ENCODE measurements at places on chromosomes 7 and 10.
A peak's percentile ranks its signal among the peaks of the same experiment; 100 is the strongest.

- DNase-seq = no peak
Measured at GRCh38 chr10:95476469-95477174, 84.5 kb downstream of the SORBS1 start.

DNA sequence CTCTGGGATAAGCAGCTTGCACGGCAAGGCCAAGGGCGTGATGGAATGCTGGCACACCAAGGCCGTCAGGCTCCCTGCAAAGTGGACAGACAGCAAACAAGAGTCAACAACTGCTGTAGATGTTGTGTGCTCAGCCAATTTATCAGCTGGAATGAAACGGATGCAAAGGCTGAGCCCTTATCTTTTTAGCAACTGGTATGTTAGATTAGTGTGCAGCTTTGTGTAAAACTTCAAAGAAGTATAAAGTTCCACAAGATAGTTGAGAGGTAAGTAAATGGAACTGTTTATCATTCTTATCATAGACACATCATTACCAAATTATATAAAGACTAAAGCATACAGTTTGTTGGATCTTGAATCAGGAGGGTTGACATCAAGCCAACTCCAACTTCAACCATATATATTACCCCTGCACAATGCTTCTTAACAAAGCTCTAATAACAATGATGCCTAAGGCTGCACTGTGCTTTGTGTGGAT, 289.0 kb downstream of the TNS3 start:
- no peak for DNase-seq

- DNase-seq = no peak
Measured at GRCh38 chr10:11609492-11610093, 1.9 kb downstream of the USP6NL start.

GRCh38 chr7:48933549-48934085, 9.3 kb downstream of the CDC14C start:
- no peak for DNase-seq

DNA sequence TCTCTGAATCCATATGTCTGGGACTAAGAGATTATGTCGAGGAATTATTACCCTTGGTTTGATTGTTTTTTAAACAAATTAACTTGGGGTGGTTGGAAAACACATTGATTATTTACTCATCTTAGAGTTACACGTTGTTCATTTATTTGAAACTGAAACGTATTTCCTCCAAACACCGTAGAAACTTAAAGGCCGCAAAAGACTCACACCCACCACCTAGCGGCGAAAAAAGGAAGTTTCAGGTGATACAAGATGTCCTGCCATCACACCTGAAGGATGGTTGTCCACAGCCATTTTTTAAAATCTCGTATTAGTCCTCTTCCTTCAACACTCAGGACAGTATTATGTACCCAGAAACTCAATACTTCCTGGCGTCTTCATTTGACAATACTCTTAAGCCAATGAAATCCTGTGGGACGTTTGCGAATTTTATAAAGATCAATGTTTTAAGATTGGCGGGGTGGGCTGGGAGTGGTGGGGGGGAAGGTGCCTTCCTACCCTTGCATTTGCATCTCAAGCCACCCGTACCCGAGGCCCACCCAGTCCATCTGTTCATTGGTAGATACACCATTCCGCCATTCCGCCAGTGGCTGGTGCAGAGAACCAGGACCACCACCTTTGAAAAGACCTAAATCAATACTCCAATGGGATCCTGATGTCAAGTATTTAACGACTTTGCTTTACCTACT, 1.4 kb upstream of the LCOR start:
- peak; percentile 79 for DNase-seq

GRCh38 chr10:63605197-63605967, 84.2 kb downstream of the REEP3 start:
- no peak for DNase-seq

GRCh38 chr7:3397324-3397723, 96.3 kb downstream of the SDK1 start:
- no peak for DNase-seq

DNA sequence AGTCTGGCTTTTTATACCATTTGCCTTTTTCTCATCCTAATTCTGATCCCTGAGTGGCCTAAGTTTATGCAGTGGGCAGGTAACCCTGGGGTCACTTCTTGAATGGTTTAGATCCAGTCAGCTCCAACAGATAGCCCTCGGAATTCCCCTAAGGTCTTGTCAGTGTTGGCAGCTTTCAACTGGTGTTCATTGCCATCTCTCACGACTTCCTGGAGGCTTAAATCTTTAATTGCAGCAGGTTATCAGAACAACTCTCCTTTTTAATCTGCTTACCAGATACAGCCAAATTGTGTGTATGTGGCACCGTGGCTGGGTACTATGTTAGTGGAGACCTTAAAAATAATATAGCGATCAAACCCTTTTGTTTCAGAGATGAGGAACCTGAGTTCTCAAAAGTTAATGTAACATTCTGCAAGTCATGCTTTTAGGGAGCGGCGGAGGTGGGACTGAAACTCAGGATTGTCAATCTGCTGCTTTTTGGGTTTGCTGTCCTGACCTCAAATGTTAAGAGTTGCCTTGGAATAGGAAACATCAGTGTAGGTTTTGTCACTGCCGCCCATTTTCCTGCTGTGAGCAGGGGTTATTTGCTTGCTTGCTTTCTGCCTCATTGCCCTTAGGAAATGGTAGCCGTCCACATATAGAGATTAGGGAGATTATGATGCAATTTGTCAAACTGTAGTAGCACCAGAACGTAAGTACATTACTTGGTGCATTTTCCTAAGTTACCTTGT, 818 bp downstream of the DLD start:
- DNase-seq = no peak

- no peak for DNase-seq
Measured at GRCh38 chr7:51080216-51080615, 236.4 kb downstream of the COBL start.

GRCh38 chr10:106772957-106773356, 391.5 kb downstream of the SORCS1 start:
- no peak for DNase-seq

GRCh38 chr7:33921216-33921938, 16.0 kb downstream of the BMPER start:
- no peak for DNase-seq

GRCh38 chr10:64210211-64210610, 689.0 kb downstream of the REEP3 start:
- no peak for DNase-seq

DNA sequence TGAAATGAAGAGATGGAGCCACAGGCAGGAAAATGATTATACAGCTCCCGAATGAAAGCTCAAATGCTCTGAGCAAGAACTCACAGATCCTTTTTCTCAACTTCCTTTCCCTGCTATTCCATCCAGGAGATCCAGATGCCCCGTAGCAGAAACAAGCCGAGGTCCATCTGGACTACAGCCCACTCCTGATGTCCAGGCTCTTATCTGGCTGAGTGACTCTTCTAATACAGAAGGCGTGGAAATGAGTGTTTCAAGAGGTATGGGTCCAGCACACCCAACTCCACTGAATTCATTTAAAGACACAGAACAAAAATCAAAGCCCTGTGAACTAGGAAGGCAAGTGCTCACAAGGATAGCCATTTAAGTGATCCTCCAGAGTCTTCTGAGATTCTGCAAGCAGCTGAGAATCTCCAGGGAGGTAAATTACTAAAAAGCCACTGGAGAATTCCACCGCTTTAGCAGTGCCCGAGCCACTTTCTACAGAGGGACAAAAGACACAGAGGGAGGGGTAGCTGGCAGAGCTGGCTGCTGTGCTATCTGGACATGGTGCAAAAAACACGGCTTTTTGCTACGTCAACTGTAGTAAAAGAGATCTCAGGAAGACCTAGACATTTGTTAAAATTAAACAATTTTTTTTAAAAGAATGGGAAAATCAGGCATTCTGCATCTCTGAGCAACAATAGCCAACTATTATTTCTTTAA, 24.5 kb downstream of the FAM171A1 start:
- no peak for DNase-seq

DNA sequence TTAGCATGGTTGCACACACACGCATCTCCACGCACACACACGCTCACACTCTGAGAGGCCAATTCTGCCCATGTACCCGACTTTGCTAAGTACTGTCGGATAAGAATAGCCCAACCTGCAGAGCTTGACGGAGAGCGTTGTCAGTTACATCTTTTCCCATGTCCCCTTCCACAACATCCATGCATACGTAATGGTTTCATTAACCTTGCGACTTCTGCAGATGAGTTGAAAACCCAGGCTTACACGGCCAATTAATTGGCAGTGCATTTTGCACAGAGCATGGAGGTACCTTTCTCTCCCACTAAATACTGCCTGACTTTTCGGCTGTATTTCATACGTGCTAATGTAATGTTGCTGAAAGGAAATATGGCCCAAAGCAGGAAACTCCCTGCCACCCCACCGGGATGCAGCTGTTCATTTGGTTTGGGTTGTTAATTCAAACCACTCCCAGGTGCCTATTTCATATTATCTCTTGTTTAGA, 291.2 kb upstream of the HABP2 start:
- DNase-seq = no peak

DNA sequence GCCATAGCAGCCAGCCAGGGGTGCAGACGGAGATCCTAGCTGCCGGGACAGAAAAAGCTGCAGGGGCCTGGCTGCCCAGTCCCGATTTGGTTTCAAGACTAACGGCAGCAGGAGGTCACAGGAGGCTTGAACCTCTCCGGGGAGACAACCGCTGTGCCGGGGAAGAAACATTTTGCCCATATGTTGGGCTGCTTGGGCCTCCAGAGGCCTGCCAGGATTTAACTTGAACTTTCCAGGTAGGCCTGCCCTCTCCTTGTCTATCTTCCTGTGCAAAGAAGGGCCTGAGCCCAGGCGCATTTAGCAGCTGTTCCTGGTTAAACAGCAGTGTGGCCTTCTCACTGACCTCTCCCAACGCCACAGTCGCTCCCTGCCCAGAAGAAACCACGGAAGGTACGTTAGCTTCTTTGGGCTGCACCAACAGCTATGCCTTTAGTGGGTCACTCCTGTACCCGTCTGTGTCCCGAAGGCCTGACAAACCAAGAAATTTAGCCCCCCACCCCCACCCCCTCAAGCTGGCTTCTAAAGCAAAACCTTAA, 17.1 kb upstream of the PTF1A start:
- no peak for DNase-seq
